Activated CD8-positive, alpha-beta memory T cell treated with anti-CD3 and anti-CD28 coated beads for 1 hour (primary cell): ENCODE measurements at places on chromosomes 3 and 15.

DNA sequence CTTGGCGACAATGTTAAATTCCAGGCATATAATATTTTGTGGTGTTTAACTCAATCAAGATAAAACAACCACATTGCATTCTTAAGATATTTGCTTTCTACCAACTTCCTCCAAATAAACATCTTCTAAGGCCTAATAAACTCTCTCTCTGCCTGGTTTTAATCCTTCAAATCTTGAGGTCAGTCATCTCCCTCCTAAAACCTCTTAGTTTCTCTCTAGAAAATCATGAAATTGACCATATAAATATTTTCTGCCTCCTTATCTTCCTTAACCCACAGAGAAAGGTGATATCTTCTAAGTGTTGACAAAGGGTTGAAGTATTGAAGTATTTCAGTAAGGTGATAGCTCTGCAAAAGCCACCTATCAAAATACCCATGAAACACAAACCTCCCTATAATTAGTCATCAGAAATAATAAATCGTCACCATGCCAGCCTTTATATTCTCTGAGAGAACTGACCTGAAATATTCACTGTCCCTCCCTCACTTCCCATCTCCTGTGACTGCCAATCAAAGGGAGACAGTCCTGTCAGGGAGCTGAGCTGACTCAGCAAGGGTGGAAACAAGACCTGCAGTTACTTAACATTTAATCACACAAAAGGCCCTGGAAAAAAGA, 1261.1 kb downstream of the ROBO1 start:
- DNase-seq, result no peak

DNA sequence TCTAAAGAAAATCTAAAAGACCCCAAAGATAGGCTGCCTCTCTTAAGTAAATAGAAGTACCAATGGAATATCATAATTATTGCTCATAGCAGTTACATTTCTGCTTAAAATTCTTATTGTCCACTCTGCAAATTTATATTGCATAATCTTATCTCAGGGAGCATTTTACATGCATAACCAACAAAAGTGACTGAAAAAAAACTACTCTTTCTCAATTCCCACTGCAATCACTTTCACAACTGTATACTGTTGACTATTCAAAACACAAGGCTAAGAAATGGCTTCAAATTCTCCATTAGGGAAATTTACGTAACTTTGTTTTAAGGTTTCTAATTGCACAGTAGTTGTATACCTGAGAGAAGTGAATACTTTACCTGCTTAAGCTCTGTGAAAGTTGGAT, 56.3 kb downstream of the HMG20A start:
- DNase-seq, result no peak

- DNase-seq, result no peak
Measured at GRCh38 chr3:133330522-133330921, 69.3 kb upstream of the BFSP2 start.

DNA sequence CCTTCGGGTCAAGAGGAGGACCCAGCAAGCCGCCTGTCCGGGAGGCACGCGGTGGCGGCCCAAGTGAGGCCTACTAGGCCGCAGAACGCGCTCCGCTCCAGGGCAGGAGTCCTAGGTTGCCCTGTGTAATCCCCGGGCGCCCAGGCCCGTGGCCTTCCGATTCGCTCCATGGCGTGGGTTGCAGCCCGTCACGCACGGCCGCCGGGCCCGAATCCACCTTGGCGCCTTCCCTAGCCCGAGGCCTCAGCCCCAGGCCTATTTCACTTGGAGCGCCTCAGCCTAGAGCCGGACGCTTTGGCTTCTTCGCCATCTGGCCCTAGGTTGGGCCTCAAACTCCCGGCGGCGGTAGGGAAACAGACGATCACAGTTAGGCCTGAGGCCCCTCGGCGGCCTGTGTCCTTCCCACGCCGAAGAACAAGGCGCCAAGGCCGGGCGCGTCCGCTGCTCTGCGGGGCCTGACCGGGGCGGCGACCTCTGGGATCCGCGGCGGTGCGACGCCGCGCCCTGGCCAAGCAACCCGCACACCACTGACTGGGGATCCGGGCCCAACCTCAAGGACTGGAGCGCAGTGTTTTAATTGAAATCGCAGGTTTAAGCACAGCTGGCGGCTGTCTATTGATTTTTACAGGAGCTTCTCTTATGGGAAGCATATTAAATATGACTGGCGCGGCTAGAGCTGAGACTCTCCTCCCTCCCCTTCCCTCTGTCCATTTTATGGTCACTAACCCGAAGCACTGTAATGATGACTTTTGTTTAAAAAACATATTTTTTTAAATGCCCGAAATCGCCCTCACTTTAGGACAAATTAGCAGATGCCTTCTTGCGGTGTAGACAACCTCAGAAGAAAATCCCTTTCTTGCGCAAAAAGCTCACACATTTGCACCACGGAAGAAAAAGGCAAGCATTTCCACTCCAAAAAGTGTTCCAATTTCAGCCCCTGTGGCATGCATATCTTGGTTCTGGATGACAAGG, 3.8 kb upstream of the FEZF2 start:
- no peak for DNase-seq
